ENCODE measurements at places on chromosomes 2 and 18.
A peak's percentile ranks its signal among the peaks of the same experiment; 100 is the strongest.

DNA sequence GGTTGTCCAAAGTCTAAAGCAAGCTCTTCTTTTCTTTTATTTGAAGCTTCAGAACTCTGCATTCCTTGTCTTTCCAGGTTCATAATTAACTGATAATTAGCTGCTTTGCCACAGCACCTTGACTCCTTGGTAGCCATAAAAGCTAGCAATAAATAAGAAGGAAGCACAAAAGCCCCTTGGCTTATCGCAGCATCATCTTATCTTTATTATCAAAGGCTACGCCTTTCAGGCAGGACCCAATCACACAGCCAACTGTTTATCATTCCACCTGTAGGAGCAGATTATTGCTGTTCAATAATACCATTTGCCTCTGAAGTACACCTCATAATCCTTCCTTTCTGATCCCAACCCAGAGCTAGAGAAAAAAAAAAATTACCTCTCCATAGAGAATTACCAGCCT, 489.2 kb downstream of the SATB2 start:
- no peak overlapping the region for H3K27ac ChIP-seq
- no peaks in the 10 kb centered on the region for H3K27me3 ChIP-seq
- no peaks in the 10 kb centered on the region for H3K4me1 ChIP-seq
- no peak overlapping the region for H3K4me3 ChIP-seq
- no peaks in the 10 kb centered on the region for H3K36me3 ChIP-seq
- DNase-seq: no peak

DNA sequence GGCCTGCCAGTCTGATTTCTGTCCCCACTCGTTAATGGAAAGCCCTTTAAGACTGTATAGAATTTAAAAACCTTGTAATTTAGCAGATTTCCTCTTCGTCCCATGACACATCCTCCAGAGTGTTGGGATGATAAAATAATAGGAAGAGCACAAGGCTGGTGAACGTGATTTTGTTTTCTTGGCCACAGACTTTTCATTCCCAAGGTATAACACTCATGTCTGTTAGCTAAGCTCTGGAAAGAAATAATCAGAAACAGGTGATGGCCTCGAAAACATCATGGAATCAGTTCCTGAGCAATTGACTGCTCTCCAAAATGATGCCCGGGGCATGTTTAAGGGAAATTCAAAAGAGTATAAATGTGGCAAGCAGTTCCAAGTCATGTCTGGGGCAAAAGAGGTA, 337.8 kb upstream of the TCF4 start:
- no peak overlapping the region for H3K27ac ChIP-seq
- no peak overlapping the region for H3K4me3 ChIP-seq
- no peaks in the 10 kb centered on the region for H3K36me3 ChIP-seq
- no peak for DNase-seq
- no peaks in the 10 kb centered on the region for H3K27me3 ChIP-seq

- peaks cover 6% of the 10 kb centered on the region for H3K27me3 ChIP-seq
- H3K4me3 ChIP-seq: no peak overlapping the region
- H3K36me3 ChIP-seq: no peaks in the 10 kb centered on the region
- DNase-seq: no peak
- H3K27ac ChIP-seq: no peak overlapping the region
These were observed 80.9 kb upstream of the PKDCC start for GRCh38 chr2:41966920-41967319.

GRCh38 chr2:5915881-5916310, 223.7 kb downstream of the SOX11 start:
- H3K36me3 ChIP-seq: no peaks in the 10 kb centered on the region
- H3K4me3 ChIP-seq: no peak overlapping the region
- no peak for DNase-seq
- no peaks in the 10 kb centered on the region for H3K27me3 ChIP-seq
- no peak overlapping the region for H3K27ac ChIP-seq

- no peaks in the 10 kb centered on the region for H3K27me3 ChIP-seq
- H3K4me1 ChIP-seq: no peaks in the 10 kb centered on the region
- no peak overlapping the region for H3K27ac ChIP-seq
- H3K36me3 ChIP-seq: no peaks in the 10 kb centered on the region
These were observed 198.7 kb downstream of the MYCN start for GRCh38 chr2:16138811-16139662.

DNA sequence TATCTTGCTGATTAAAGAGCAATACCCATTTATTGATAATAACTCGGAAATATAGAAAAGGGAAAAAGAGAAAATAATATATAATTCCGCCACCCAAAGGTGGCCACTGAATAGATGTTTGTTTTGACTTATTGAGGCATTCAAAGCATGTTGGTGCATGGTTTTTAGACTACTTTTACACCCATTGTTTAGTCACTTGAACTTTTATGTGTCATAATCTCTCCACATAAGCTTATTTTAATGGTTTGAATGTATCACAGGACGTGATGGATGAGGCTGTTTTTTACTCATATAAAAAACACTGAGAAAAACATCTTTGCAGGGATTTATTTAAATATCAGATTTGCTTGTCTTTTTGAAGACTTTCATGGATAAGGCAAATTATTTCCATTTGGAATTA, 120.4 kb downstream of the ACKR3 start:
- no peaks in the 10 kb centered on the region for H3K36me3 ChIP-seq
- H3K27ac ChIP-seq: no peak overlapping the region
- H3K4me3 ChIP-seq: no peak overlapping the region
- H3K4me1 ChIP-seq: no peaks in the 10 kb centered on the region
- no peak for DNase-seq

- no peaks in the 10 kb centered on the region for H3K36me3 ChIP-seq
- H3K27me3 ChIP-seq: no peaks in the 10 kb centered on the region
- no peak overlapping the region for H3K27ac ChIP-seq
- no peaks in the 10 kb centered on the region for H3K4me1 ChIP-seq
- no peak overlapping the region for H3K4me3 ChIP-seq
These were observed 128.2 kb downstream of the KCNH7 start for GRCh38 chr2:162710287-162710890.

DNA sequence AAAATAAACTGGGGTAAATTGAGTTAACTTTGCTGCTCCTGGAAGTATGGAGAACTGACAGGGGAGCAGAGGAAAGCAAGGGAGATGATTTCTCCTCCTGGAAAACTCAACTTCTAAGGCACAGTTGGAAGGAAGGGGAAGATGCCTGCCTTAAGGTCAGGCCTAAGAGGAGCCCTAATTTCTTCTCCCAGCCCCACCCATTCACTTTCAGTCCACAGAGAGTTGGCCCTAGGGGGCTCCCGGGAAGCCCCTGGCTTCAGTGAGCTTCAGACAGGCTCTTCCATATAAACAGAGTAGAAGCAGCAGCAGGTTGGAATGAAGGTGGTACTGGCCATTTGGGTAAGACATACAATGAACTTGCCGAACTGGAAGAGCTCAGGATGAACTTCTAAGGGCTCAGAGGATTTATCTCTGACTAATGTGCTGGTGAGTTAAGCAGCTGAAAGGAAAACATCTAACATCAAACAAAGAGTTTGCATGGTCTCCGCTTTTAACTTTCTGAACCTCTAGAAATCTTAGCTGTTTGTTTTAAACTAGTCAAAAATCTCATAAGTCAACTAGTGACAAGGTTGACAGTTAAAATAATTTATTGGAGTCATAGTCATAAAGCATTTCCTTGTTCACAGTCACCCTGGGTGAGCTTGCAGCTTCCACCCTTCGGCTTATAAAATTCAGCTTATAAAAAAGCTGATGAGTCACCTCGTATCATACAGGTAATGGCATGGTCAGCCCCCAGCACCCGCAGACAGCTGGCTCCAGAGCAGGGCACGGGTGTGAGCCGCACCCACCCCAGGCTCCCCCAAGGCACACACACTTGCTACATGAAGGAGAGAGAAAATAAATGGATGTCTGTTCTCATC, 9.8 kb downstream of the MALL start:
- no peak overlapping the region for H3K4me3 ChIP-seq
- peaks cover 17% of the 10 kb centered on the region for H3K27me3 ChIP-seq
- H3K4me1 ChIP-seq: peaks cover 28% of the 10 kb centered on the region
- no peak for DNase-seq
- H3K27ac ChIP-seq: no peak overlapping the region

GRCh38 chr2:216491793-216492596, 6.6 kb upstream of the RPL37A start:
- H3K4me3 ChIP-seq: no peak overlapping the region
- no peak for DNase-seq

- H3K36me3 ChIP-seq: no peaks in the 10 kb centered on the region
- H3K27ac ChIP-seq: no peak overlapping the region
- DNase-seq: no peak
- H3K27me3 ChIP-seq: peaks cover 16% of the 10 kb centered on the region
These were observed 133.5 kb downstream of the LAMA3 start for GRCh38 chr18:23822590-23823385.

GRCh38 chr2:213991453-213992108, 419.3 kb upstream of the VWC2L start:
- no peaks in the 10 kb centered on the region for H3K36me3 ChIP-seq
- H3K4me1 ChIP-seq: no peaks in the 10 kb centered on the region
- no peak for DNase-seq
- H3K27ac ChIP-seq: no peak overlapping the region
- no peak overlapping the region for H3K4me3 ChIP-seq

GRCh38 chr2:219122202-219122980, 38.2 kb downstream of the NHEJ1 start:
- no peaks in the 10 kb centered on the region for H3K27me3 ChIP-seq
- no peak for DNase-seq
- H3K4me1 ChIP-seq: peaks cover 18% of the 10 kb centered on the region
- H3K36me3 ChIP-seq: no peaks in the 10 kb centered on the region
- H3K4me3 ChIP-seq: no peak overlapping the region

DNA sequence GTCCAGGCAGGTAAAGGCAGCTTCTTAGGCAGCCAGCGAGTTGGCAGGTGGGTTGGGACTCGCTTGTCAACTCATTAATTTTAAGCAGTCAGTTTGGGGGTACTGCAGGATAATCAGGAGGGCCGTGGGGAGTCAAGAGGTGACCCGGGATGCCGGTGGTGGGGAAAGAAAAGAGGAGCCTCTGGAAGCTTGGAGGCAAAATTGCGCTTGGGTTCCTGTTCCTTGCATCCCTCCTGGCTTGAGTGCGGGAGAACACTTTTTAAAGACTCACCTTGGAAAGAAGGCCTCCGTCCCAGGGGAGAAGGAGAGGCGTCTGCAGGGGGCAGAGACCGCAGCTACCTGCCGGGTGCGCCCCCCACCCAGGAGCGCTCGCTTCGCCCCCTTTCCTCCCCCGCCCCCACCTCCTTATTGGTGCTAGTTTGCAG, at the start of gene KCNJ3:
KCNJ3 (plus strand) TSS at position 400 of the 425 bp plus-strand sequence. CDS start 81 bp downstream, outside the sequence.
- peaks cover 30% of the 10 kb centered on the region for H3K27me3 ChIP-seq
- H3K27ac ChIP-seq: no peak within 1 kb of the TSS
- H3K36me3 ChIP-seq: no peaks in the 10 kb centered on the region
- H3K4me3 ChIP-seq: no peak within 1 kb of the TSS
- DNase-seq: no peak

DNA sequence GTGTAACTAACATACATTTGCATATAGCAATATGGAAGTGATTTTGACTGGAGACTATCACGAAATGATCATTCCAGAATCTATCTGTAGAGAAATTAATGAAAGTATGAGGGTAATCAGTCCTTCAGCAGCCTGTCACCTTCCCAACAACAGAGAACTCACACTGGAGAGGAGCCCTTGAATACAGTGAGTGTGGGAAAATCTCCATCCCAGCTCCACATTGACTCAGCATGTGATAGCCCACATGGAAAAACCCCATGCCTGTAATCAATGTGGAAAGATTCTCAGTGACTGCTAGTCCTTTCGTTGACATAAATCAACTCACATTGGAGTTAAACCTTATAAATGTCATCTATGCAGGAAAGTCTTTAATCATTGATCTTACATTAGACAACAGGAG, 13.1 kb upstream of the UXS1 start:
- no peaks in the 10 kb centered on the region for H3K4me1 ChIP-seq
- no peak for DNase-seq
- H3K36me3 ChIP-seq: no peaks in the 10 kb centered on the region
- no peak overlapping the region for H3K27ac ChIP-seq

DNA sequence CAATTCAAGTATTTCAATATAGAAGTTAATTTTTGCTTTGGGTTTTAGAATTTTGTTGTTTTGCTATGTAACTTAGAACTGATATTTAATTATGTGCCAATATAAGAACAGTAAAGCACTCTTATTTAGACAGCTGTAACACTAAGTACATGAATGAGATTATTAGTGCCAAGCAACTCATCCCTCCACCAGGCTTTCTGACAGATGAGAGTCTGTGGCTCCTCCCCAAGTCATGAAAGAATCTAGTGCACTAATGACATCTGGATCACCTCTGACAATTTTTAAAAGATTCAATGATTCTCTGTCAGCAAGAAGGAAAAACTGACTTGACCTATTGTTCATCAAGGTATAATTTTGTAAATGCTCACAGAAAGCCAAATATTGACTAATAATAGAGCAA, 67.8 kb downstream of the TMEFF2 start:
- no peak overlapping the region for H3K27ac ChIP-seq
- no peak for DNase-seq
- no peaks in the 10 kb centered on the region for H3K4me1 ChIP-seq
- no peaks in the 10 kb centered on the region for H3K36me3 ChIP-seq
- no peak overlapping the region for H3K4me3 ChIP-seq
- H3K27me3 ChIP-seq: peaks cover 3% of the 10 kb centered on the region

- DNase-seq: no peak
- H3K27ac ChIP-seq: peak overlapping the region; percentile 23
- no peaks in the 10 kb centered on the region for H3K4me1 ChIP-seq
- peaks cover 38% of the 10 kb centered on the region for H3K36me3 ChIP-seq
- no peaks in the 10 kb centered on the region for H3K27me3 ChIP-seq
These were observed 32.1 kb downstream of the FARSB start for GRCh38 chr2:222623756-222624309.

GRCh38 chr2:75431763-75432162, 129.0 kb downstream of the EVA1A start:
- no peak overlapping the region for H3K27ac ChIP-seq
- no peaks in the 10 kb centered on the region for H3K4me1 ChIP-seq
- peaks cover 3% of the 10 kb centered on the region for H3K27me3 ChIP-seq
- no peak for DNase-seq
- no peak overlapping the region for H3K4me3 ChIP-seq

- H3K27me3 ChIP-seq: peaks cover 1% of the 10 kb centered on the region
- no peak for DNase-seq
- H3K36me3 ChIP-seq: peaks cover 4% of the 10 kb centered on the region
- H3K4me3 ChIP-seq: no peak overlapping the region
- peaks cover 42% of the 10 kb centered on the region for H3K4me1 ChIP-seq
- H3K27ac ChIP-seq: no peak overlapping the region
These were observed 73.7 kb upstream of the SLC1A4 start for GRCh38 chr2:64915510-64915900.

DNA sequence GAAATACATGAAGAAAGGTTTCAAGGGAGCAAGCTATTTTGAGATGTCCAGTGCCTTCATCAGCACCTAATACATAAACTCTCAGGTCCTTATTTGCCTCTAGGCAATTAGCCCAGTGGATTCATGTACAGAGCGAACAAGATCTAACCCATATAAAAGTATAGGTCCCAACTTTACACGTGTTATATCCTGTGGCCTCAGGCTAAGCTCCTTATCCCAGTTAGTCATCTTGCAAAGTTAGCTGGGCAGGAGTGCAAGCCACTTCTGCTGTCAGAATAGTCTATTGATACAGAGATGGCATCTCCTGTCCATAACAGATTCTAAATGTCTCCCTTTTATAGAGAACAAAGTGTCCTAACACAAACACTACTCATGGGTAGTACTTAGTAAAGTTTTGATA, 203.9 kb upstream of the PIK3C3 start:
- no peak for DNase-seq
- no peak overlapping the region for H3K4me3 ChIP-seq
- H3K36me3 ChIP-seq: no peaks in the 10 kb centered on the region
- H3K4me1 ChIP-seq: no peaks in the 10 kb centered on the region

- peaks cover 34% of the 10 kb centered on the region for H3K4me1 ChIP-seq
- H3K4me3 ChIP-seq: no peak overlapping the region
- H3K27ac ChIP-seq: no peak overlapping the region
- peaks cover 3% of the 10 kb centered on the region for H3K27me3 ChIP-seq
These were observed 15.1 kb upstream of the RHOB start for GRCh38 chr2:20431772-20432171.

Data from activated T-helper 1 cell treated with anti-CD3 and anti-CD28 coated beads, Interleukin-12 subunit alpha, Interleukin-12 subunit beta, Interleukin-2, Interleukin-4 antibody, amounts not matched to agents 30 ng/mL and 10 ng/mL and 1 ng/mL, durations not matched to agents 14 hours and 24 hours and 36 hours (primary cell).